ENCODE measurements at places on chromosomes 7 and 10. TPM values are rescaled to one million over a fixed set of nuclear protein-coding genes. Genes with fewer than 3 reads are reported as not detected.

Gene PPP1R3A
- total RNA-seq: 52.6 TPM

Gene HOXA10
- total RNA-seq: 34.3 TPM

Gene OPALIN
- total RNA-seq: not detected

Gene SERPINE1
- total RNA-seq: 7.1 TPM

Gene CALD1
- 59.5 TPM for total RNA-seq

Gene STK31
- total RNA-seq: not detected

Gene C7orf33
- not detected for total RNA-seq

Gene PKD2L1
- total RNA-seq: not detected

Gene DPYSL4
- total RNA-seq: 1.4 TPM

Gene CDHR3
- 1.7 TPM for total RNA-seq

Gene PTER
- 6.9 TPM for total RNA-seq

Gene NKX2-3
- not detected for total RNA-seq

Gene FAM200A
- total RNA-seq: 5.4 TPM

Gene SORBS1
- 145 TPM for total RNA-seq

Gene LIPF
- total RNA-seq: not detected

Gene CPXM2
- 3.7 TPM for total RNA-seq

Gene HMX2
- total RNA-seq: not detected

Gene UTF1
- not detected for total RNA-seq

Gene STEAP2
- total RNA-seq: 1.4 TPM

Gene KCNIP2
- total RNA-seq: 2.4 TPM

Gene INA
- total RNA-seq: not detected

Gene SPDYE16
- total RNA-seq: 0.40 TPM

Gene TFPI2
- 7.5 TPM for total RNA-seq

Gene ASB10
- total RNA-seq: 21.7 TPM

Gene PRSS37
- not detected for total RNA-seq

Gene FAM20C
- 40.5 TPM for total RNA-seq

Gene OAT
- total RNA-seq: 33.9 TPM

Gene PPIF
- total RNA-seq: 44.6 TPM

Gene CYP2E1
- 2.0 TPM for total RNA-seq

Gene FAM237B
- not detected for total RNA-seq

Gene ANXA8
- total RNA-seq: 0.17 TPM

Gene ABCB4
- total RNA-seq: 4.0 TPM

Gene MACC1
- not detected for total RNA-seq

Gene DLX6
- not detected for total RNA-seq

All from psoas muscle (tissue), 8 donors.